ENCODE measurements at places on chromosomes 6 and 20.

DNA sequence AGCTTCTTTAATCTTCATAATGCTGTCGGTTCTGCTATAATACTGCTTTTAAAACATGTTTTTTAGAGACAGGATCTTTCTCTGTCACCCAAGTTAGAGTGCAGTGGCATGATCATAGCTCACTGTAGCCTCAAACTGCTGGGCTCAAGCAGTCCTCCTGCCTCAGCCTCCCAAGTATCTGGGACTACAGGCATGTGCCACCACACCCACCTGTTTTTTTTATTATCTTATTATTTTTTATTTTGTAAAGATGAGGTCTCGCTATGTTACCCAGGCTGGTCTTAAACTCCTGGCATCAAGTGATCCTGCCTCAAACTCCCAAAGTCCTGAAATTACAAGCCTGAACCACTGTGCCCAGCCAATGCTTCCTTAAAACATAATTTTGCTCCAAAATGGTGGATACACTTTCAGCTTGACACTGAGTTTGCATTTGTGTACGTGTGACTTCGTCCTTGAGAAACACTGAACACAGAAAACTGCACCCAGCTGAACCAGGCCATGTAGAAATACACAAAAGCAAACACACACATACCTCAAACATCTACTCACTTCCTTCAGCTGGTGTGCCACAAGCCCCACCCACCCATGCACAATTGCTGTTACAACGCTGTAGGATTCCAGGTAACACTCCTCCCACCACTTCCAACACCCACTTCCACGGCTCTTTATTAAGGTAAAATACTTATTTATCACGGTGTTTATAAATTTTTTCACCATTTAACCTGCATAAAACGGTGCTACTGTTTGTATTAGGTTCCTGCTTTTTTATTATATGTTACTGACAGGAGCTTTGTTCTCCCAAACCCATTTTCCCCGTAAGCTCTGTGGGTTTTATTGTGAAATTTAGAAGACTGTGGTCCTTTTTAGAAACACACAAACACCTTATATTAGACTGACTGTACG is 109.1 kb downstream of the TSHZ2 start:
- peak; percentile 91 for DNase-seq

GRCh38 chr6:111731456-111732195 is 125.9 kb upstream of the TRAF3IP2 start:
- DNase-seq = no peak

- no peak for DNase-seq
These were observed 1.8 kb upstream of the ARFGAP1 start for GRCh38 chr20:63270606-63271325.

DNA sequence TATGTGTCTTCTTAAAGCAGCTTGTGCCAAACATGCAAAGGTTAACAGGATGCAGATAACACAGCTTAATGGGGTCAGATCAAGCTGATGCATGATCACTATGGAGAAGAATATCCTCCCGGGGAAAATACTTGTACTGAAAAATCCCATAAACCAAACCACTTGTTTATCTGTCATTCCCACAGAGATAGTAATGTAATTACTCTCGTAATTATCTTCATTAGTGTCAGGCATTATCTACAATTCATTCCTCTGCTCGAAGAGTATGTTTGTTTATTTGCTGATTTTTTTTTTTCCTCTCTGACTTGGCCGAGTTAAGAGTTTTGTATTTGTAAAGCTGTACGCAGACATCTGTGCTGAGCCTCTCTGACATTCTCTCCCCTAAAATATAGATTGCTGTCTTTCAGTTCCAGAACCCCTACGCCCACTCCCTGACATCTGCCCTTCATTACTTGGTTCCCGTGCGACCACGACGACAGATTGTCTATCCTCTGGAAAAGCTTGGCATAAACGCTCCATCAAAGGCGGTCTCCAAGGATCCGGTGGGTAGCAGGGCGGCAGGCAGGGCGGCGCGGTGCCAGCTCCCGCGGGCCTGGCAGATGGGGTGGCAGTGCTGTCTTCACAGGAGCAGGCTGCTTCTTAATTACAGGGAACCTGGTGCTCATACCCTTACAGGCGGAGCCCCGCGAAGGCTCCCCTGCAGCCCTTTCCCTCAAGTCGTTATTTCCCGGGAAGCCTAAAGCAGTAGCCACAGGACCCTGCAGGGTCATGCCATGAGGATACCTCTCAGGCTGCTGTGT is 147.2 kb downstream of the CFAP61 start:
- DNase-seq = no peak

- no peak for DNase-seq
These were observed 64.8 kb upstream of the NAA20 start for GRCh38 chr20:19952392-19952791.

DNA sequence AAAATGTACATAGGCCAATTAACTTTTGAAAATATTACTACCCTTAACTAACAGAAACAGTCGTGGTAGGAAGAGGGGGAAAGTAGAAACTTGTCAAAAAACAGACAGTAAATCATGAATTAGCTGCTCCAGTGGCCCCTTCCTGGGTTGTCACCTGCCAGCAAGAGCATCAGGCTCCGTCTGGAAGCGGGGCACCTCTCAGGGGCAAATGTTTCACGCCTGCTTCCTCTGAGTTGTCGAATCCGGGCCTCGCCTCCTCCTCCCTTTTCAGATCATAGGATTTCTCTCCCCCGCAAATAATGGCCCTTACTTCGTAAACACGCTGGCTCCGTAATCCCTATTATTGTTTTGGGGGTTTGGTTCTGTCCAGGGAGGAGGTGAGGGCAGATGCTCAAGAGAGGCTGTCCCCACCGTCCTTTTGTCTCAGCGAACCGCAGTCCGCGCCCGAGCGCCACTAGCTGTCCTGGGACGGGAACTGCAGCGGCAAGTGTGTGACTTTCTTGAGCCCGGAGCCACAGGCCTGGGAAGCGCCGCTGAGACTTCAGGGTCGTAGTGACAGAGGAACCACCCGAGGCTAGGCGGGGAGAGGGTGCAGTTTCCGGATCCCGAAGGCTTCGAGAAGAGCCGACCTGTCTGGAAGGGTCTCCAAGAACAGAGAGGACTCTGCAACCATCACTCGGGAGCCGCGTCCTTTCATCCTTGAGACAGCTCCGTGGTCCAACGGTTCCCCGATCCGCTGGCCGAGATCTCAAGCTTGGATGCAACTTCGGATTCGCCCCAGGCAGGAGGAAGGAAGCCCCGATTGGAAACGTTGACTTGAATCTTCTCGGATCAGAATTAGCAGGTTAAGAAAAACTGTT is 214.5 kb upstream of the ZNF184 start:
- peak; percentile 83 for DNase-seq
